ENCODE measurements at places on chromosomes 5 and 9.
A peak's percentile ranks its signal among the peaks of the same experiment; 100 is the strongest.

- peak; percentile 2 for DNase-seq
Measured at GRCh38 chr5:103259705-103260355, 1.3 kb downstream of the MACIR start.

DNA sequence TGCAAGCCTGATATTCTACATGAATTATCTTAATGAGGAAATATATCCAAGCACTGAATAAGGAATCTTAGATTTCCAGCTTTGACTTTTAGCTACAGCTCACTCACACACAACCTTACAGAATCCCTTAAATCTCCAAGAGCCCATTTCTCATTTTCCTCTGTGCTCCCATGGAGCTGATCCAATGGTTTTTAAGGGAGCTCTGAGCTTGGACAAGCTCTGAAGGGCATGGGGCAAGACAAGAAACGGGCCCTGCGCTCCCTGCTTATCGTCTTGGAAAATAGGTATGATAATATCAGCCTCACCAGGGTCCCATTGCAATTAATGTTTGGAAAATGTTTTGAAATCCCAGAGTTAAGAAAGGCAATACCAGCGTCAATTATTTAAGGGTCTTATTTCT is 1021.7 kb downstream of the NR2F1-AS1 start:
- DNase-seq: no peak

DNA sequence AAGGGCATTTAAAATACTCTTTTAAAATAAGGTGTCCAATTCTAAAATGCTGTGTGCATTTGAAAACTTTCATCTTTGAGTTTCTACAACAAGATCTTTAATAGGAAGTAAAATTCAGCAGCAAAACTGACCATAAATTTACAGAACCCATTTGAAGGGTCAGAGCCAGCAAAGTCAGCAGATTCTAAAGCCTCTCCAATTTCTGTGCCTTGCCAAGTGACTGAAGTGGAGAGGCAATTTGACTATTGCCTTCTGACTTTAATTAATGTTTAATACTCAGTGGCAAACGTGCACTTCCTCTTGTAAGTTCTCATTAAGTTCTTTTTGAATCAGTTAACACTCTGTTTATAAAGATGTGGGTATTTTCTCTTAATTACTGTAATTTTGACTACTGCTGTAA is 155.2 kb downstream of the BAAT start:
- DNase-seq: no peak

DNA sequence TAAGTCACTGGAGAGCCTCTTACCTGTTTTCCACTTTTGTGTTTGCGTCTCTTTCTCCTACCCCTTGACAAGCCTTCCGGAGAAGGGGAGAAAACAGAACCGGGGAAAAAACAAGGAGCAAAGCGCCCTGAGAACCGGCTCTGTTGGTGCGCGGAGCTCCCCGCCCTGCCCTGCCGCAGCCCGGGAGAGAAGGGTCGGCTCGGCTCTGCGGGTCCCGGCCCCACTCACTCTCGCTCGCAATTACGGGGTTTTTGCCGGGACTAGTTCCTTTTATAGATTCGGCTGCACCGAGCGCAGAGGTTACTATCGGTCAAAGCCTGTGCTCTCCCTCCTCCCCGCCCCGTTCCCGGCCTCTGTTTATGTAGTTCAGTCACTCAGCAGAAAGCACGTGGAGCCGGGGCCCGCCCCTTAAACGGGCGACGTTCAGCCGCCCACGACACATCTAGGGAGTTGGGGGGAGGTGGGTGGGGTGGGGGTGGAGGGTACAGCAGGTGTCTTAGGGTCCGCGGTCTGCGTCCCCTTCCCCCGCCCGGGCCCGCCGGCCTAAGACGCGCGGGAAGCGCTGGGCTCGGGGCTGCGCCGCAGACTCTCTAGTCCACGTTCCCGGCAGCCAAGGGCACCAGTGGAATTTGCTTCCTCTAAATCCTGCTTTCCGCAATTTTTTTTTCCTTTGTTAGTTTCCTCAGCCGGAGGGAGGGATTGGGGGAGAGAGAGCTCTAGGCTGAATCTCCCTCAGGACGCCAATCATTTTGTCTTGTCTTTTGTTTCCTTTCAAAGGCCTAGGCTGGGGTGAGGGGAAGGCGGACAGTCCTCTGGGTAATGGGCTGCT is at the start of gene ABCA1:
TSS of gene ABCA1 (minus strand) at position 244 of the 829 bp plus-strand sequence. CDS start 24,476 bp downstream, outside the sequence.
- no peak for DNase-seq

- DNase-seq: no peak
Measured at GRCh38 chr5:113142186-113142585, 165.6 kb downstream of the DCP2 start.

GRCh38 chr5:180777475-180777874 is 25.1 kb downstream of the MGAT1 start:
- no peak for DNase-seq

DNA sequence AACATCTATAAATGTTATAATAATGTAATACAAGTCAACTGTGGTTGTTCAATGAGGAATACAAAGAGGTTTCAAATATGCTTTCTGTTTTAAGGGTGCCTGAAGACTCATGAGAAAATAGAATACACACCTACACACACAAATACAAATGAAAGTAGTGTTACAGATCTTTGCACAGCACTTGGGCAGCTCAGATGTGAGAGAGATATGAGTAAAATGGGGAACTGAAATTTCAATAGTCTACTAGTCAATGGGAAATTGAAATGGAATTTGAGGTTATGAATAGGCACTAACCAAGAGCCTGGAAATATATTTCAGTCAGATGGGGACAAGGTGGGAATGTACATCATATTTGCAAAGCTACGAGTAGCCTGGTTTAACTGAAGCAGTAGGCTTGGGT is 96.6 kb downstream of the ISL1 start:
- DNase-seq: no peak

GRCh38 chr5:68950125-68950524 is 143.7 kb upstream of the SLC30A5 start:
- no peak for DNase-seq

- no peak for DNase-seq
Measured at GRCh38 chr5:173831196-173831914, 56.8 kb upstream of the CPEB4 start.

GRCh38 chr9:136202454-136203407 is 2.2 kb downstream of the LHX3 start:
- DNase-seq: no peak

GRCh38 chr9:134171316-134172197 is 7.2 kb upstream of the RNU6ATAC start:
- no peak for DNase-seq

DNA sequence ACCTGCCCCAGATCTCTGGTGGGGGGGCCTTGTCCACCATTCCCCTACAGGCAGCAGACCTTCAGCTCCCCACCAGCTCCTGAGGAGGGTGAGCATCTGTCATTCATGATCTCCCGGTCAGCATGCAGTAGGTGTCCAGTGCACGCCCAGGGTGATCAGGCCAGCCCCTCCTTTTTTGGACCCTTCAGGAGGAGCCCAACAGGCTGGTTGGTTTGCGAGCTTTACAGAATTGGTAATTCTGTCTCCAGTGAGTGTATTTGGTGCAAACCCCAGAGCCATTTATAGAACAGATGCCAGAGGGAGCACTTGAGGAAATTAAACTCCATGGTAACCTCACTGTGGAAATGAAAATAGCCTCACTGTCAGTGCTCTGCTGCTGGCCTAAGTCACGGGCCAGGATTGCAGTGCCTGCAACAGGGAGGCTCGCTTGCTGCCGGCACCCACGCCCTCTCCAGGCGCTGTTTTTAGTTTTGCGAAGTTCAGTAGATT is 23.4 kb downstream of the WNK2 start:
- no peak for DNase-seq

- no peak for DNase-seq
Measured at GRCh38 chr9:133071484-133072150, 9.8 kb downstream of the CEL start.

- no peak for DNase-seq
Measured at GRCh38 chr5:74457876-74458275, 182.7 kb downstream of the ENC1 start.

- DNase-seq: no peak
Measured at GRCh38 chr5:85000671-85001070, 616.0 kb upstream of the EDIL3 start.

GRCh38 chr9:79570448-79571308 is 1.1 kb upstream of the TLE4 start:
- peak; percentile 15 for DNase-seq

DNA sequence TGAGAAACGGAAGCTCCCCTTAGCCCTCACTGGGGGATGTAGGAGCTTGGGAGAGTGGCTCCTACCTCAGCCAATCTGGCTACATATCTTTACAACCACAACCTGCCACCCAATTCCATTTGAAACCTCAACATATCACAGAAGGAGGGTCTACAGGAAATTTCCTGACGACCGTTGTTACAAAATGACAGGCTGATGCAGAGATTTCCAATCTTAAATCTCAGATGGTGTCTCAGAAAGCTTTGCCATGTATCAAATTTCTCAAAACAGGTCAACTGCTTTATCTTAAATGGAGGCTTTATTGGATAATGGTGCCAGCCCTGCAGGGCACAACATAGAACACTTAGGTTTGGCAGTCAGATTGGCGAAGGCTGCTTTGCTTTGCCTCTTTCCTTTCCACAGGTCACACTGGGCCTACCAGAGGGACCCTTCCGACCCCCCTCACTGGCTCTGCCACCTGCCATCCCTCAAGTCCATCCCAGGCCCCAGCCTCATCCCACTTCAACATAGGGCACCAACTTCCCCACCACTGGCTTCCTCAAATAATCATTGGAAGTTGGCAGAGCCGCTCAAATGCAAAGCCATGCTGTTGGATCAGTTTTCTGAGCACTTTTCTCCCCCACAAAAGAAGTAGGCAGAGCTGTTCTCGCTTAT is 11.1 kb upstream of the SPATA31E1 start:
- DNase-seq: no peak

DNA sequence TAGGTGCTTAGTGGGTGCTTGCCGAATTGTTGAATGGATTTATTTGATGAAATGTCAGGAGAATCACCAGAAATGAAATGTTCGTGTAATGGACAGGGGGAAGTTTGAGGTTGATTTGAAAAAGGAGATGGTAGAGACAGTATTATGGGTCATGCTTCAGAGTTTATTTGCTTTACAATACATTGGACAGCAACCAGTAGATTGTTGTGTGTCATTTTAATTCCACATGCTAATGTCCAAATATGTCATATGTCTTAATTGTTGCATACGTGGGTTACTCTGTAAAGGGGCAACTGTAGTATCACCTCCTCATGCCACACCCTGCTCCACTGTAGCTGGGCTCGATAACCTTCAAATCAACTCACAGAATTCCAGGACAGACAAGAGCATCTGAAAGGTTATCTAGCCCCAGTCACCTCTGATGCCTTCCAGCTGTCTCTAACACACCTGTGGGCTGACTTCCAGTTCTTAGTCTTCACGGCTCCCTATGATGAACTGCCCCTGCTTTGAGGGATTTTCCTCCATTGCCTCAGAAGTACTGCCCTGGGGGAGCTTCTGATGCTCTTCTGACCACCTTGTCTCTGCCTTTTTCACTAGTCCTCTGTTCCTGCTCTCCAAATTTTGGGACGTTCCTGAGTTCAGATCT is 1.7 kb downstream of the PDCD1LG2 start:
- no peak for DNase-seq

Data from stimulated activated CD8-positive, alpha-beta memory T cell treated with anti-CD3 and anti-CD28 coated beads, Interleukin-15, amount 100 ng/mL, for 24 hours (primary cell).